ENCODE measurements at places on chromosomes 6 and 20.

GRCh38 chr20:50037123-50037522, 54.3 kb downstream of the SNAI1 start:
- no peak for DNase-seq

GRCh38 chr20:13900496-13900895, 89.9 kb downstream of the SEL1L2 start:
- DNase-seq, result no peak

DNA sequence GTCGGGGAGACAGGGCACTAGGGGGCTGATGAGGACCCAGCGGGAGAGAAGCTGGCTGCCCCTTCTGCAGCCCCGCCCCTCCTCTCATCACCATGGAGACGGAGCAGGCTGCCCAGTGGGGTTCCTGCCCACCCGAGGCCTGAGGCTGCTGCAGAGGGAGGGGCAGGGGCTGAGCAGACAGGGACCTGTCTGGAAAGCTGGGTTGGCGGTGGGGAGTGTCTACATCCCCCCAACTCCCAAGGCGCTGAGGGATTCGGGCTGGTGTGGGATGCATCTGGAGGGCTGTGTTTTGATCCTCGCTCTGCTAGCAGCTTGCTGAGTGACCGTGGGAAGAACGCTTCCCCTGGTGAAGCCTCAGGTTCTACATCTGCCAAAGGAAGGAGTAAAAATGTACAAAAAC, 1.2 kb upstream of the BPI start:
- no peak for DNase-seq

GRCh38 chr20:51583499-51583898, 41.0 kb upstream of the NFATC2 start:
- no peak for DNase-seq

DNA sequence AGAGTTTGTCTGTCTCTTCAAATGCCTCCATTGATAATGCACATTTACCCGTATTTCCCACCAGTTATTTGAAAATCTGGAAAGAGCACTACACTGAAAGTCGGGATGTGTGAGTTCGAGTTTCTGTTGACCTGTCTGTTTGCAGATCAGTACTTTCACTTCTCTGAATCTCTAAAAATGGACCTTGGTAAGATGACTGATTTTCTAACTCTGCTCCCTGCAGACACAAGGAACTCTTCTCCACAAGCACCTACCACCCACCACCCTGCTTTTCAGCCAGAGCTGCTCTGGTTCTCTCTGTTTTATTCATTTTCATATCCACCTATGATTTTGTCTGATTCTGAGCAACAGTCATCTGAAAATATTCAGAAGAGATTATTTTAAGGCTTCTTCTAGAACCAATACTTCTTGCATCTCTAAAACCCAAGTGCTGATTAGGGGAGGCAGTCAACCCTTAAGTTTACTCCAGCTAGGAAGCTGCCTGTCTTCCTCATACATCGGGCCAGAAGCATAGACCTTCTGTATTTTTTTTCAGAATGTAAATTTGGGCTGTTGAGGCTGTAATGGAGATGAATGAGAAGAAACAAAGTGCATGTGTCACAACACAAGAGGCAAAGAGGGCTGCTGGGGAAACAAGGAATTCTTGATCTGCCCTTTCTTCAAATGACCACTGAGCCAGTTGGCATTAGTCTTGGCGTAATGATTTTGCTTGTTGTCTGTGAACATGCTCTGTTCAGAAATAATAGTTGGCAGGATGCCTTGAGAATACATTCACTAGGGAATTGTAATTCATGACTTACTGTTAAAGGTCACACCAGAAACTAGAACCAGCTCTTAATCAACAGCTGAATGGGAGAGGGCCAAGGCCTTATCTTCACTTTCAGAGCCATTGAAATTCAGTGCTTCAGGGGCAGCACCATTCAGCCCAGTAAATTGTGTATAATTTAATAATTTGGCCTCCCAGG, 85.4 kb upstream of the MYLIP start:
- no peak for DNase-seq

GRCh38 chr6:131065112-131065823, 2.2 kb upstream of the EPB41L2 start:
- no peak for DNase-seq

DNA sequence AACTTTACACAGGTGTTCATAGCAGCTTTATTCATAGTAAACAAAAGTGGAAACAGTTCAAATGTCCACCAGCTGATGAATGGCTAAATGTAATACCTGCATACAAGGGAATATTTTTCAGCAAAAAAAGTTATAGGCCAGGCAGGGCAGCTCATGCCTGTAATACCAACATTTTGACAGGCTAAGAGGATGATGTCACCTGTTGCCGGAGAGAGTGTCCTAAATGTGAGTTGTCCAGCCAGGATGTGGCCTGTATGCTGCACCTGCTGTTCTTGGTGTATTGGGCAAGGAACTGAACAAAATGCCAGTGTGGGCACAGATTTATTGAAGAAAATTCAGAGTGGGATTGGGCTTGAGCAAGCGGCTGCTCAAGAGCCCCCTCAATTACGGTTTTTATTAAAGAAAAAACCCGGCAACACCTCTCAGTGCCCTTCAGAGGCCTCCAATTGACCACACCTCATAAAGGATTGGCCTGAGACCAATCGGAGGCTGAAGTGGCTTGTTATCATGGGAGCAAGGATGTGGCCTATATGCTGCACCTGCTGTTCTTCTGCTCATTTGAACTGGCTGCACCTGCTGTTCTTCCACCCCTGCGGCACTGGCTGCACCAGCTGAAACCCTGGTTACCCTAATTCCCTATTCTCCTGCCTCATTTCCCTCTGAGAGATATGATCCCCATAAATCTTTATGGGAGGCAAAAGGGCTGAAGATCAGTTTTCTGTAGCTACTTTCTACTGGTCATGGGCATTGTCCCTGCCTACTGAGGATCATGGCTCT, 164.3 kb upstream of the PROKR2 start:
- no peak for DNase-seq

- DNase-seq, result no peak
These were observed 437.1 kb downstream of the GRIK2 start for GRCh38 chr6:101830501-101831031.

DNA sequence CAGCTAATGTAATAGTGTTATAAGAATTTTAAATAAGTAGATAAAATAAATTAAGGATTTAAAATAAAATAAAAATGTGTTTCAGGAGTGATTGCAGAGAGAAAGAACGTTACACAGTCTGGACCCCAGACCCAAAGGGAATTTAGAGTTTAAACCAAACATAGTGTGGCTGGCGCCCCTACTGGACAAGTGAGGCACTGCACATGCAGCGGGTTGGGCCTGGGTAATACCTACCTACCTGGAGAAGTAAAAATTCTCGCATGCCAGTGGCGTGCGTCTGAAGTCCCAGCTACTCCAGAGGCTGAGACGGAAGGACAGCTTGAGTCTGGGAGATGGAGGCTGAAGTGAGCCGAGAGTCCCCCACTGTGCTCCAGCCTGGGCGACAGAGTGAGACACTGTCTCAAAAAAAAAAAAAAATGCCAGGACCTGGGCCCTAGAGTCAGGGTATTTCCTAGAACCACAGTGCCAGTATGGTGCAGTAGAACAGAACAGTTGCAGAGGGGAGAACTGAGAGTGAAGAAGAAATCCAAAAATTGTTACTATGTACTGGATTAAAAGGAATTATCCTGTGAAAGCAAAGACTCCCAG, 71.4 kb upstream of the TCF21 start:
- DNase-seq, result no peak

GRCh38 chr20:47886454-47887041, 101.3 kb upstream of the SULF2 start:
- DNase-seq, result no peak

- no peak for DNase-seq
These were observed 23.2 kb upstream of the AIG1 start for GRCh38 chr6:143037470-143037869.

DNA sequence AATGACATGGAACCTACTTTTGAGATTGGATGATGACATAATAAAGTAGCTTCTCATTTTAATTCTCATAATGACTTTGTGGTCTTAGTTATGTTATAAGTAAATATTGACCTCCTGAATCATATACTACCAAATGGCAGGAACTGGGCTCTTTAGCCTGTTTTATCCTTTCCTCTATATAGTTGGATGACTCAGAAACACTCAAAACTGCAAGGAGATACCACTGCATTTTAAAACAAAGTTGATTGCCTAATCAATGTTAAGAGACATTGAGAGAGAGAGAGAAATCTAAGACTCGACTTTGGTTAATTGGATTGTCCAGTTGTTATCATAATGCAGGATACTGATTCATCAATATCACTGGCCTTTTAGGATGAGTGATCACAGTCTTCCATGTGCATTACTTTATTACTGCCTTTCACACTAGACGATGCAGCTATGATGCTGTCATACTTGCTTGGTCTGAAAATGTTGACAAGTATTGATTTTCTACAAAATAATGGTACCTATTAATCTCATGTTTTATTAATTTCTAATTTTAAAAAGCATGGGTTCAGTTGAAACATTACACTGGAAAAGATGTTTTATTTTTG, 320.0 kb downstream of the NKAIN2 start:
- no peak for DNase-seq
